ENCODE measurements at places on chromosomes 1 and 21.

DNA sequence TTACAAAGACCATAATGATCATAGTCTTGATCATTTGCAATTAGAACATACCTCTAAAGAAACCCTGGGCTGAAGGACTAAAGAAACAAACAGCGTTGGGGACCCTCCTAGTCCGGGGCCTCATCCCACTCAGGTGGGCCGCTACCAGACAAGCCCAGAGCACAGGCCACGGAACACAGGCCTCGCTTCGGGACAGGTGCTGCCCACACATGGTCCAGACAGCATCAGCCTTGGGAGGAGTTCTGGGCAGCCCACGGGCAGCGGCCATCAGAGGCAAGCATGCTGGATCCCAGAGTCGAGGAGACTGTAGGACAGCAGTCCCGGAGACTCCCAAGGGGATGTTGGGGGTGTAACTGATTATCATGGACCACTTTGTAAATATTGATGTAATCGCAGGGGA lies 4.9 kb downstream of the C2CD2 start:
- no peak for DNase-seq
- no peaks in the 10 kb centered on the region for H3K36me3 ChIP-seq
- no peak overlapping the region for H3K4me3 ChIP-seq
- H3K27ac ChIP-seq = no peak overlapping the region
- H3K27me3 ChIP-seq = no peaks in the 10 kb centered on the region

GRCh38 chr1:12436817-12437599 lies 181.0 kb downstream of the DHRS3 start:
- DNase-seq = peak; percentile 88
- peaks cover 2% of the 10 kb centered on the region for H3K36me3 ChIP-seq
- H3K27me3 ChIP-seq = no peaks in the 10 kb centered on the region
- H3K4me1 ChIP-seq = peaks cover 58% of the 10 kb centered on the region
- no peak overlapping the region for H3K4me3 ChIP-seq

GRCh38 chr21:28614791-28615190 lies 377.9 kb downstream of the LTN1 start:
- peaks cover 14% of the 10 kb centered on the region for H3K4me1 ChIP-seq
- H3K4me3 ChIP-seq = no peak overlapping the region

GRCh38 chr1:22285549-22286396 lies 142.9 kb upstream of the WNT4 start:
- H3K36me3 ChIP-seq = no peaks in the 10 kb centered on the region
- no peak overlapping the region for H3K27ac ChIP-seq
- DNase-seq = no peak
- no peak overlapping the region for H3K4me3 ChIP-seq

- DNase-seq = no peak
- H3K4me3 ChIP-seq = no peak overlapping the region
- no peak overlapping the region for H3K27ac ChIP-seq
- H3K4me1 ChIP-seq = no peaks in the 10 kb centered on the region
- H3K27me3 ChIP-seq = peaks cover 22% of the 10 kb centered on the region
Measured at GRCh38 chr1:61237659-61238358, 155.4 kb downstream of the NFIA start.

DNA sequence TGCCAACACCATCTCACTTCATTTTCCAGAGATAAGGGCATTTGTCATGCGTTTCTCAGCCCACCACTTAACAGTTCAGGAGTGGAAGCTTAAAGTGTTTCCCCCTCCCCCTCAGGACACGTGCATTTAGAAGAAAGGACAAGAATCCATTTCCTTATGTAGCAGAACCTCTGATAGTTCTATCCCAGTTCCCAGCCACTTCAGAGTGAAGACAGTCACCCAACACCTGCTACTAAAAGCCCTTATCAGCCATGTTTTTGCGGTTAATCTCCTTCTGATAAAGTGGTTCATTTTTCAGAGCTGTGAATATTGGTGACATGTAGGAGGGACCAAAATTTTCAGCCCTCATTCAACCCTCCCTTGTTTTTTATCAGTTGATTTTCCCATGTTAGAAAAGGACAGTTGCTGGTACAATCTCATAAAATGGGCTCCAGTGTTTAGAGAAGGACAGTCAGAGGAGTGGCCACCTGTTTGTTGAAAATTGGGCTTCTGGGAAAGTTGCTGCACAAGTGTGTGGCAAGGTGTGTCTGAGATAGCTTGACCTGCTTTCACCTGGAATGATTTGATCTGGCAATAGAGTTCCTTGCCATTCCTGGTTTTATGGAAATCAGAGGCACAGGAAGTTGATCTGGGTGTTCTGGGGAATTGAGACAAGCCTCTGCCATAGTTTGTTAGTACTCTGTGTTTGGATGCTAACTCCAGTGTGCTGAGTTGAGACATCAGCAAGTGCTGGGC lies 114.0 kb downstream of the PPP1R12B start:
- H3K36me3 ChIP-seq = no peaks in the 10 kb centered on the region
- DNase-seq = no peak
- H3K27me3 ChIP-seq = no peaks in the 10 kb centered on the region
- no peak overlapping the region for H3K27ac ChIP-seq
- no peak overlapping the region for H3K4me3 ChIP-seq
